ENCODE measurements at places on chromosomes 4 and X.

- no peak for DNase-seq
Observed at GRCh38 chr4:163447481-163447880, 26.1 kb downstream of the TKTL2 start.

DNA sequence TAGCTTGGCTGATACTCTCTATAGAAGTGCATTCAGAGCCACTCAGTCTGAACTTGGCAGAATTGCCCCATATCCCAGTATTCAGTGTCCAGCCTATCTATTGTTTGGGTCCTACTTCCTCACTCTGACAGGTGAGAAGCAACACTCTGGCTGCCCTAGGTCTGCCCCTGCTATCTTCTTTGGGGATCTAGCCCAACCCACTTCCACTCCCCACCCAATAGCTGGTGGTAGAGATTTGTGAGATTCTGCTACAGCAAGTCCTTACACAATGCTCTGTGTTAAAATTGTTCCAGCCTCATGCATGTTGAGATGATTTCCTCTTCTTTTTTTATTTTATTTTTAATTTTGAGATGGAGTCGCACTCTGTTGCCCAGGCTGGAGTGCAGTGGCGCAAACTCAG is 67.6 kb downstream of the TRIM2 start:
- DNase-seq, result no peak

GRCh38 chr4:75169020-75169419 is 236.1 kb downstream of the PARM1 start:
- no peak for DNase-seq

GRCh38 chr4:6876440-6876839 is 33.2 kb upstream of the TBC1D14 start:
- DNase-seq, result no peak

- DNase-seq, result no peak
Observed at GRCh38 chr4:19910861-19911525, 340.7 kb upstream of the SLIT2 start.

DNA sequence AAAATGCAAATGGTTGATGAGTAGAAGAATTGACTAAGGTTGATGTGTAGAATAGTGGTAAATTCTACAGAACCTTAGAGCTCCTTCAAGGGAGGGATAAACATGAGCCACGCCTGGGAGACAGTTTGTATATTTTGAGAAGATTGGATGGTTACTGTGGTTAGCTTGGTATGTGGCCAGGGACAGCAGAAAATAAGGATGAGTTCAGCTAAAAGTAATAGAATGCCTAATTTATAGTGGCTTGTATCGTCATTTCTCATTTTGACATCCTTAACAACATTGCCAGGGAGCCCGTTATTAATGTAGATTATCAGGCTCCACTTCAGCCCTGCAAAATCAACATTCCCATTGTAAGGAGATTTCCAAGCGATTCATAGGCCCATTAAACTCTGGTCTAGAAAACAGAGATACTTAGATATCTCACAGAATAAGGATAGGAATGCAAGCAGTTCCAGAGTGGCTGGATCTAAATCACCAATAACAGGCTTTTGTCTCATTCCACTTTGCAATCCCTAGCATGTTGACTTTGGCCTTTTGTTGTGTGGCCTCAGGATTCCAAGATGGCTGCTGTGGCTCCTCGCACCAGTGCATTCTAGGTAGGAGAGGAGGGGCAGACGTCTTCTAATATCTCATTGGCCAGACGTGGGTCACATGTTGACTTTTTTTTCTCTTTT is 6.4 kb upstream of the PTTG2 start:
- DNase-seq, result no peak

GRCh38 chr4:139817657-139818452 is 152.2 kb downstream of the MGST2 start:
- no peak for DNase-seq

GRCh38 chr4:165133150-165133549 is 20.5 kb upstream of the TMEM192 start:
- DNase-seq, result peak; percentile 30

DNA sequence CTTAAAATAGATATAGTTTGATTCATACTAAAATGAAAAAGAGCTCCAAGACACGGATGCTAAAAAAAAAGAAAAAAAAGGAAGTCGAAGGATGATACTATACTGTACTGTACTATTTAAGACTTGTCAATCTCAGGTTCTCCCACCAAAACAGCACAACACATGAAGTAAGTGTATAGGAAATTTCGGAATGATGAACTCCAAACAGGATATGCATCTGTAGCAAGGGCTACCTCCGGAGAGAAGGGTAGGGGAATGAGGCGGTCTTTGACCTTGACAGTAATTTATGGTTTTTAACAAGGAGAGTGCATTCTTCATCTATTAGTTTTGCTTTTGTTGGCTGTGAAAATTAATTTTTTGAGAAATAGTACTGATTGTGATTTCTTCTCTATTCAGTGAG is 541 bp upstream of the FIP1L1 start:
- DNase-seq, result no peak

DNA sequence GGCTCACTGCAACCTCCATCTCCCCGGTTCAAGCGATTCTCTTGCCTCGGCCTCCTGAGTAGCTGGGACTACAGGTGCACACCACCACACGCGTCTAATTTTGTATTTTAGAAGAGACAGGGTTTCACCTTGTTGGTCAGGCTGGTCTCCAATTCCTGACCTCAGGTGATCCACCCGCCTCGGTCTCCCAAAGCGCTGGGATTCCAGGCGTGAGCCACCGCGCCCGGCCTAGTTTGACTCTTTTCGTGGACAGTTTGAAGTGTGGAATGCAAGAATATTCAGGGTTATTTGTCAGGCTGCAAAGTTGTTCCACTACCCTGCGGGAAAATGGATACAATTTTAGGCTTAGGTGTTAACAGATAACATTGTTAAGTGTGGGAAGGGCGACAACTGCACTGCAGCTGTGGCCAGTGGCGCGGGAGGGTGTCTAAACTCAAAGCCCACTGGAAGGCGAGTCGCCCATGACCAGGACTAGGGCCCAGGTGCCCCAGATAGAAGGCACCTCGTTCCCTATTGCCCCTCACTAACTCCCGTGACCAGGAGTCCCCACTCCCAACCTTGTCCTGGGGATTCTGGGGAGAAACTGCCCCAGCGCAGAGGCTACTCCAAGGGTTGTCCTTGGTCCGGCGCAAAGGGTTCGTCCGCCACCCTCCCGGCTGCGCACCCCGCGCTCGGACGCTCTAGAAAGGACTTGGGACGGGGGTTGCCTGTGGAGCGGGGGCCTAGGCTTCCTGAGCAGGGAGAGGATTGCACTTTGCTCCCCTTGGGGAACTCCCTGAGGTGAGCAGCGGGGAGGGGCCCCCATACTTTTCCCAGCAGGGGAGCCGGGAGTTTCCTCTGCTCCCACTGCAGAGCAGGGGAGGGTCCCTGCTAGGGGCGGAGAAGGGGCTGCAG is 1.1 kb upstream of the CD99 start:
- DNase-seq, result no peak

DNA sequence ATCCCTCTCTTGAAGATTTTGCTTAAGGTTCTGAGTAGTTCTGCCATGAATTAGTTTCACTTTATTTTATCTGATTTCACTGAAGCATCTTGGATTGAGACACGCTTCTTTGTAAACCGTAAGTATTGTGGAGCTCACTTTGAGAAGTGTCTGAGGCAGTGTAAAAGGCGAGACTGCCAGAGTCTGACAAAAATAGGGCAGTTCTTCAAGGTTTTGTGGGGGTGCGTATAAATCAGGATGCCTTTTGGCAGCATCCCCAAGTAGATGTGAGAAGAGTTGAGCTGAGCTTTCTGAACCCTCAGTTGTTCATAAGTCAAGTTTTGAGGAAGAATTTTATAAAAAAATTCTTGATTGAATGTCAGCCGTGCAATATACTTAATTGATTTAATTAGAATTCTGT is 76.3 kb downstream of the RBPJ start:
- DNase-seq, result no peak

DNA sequence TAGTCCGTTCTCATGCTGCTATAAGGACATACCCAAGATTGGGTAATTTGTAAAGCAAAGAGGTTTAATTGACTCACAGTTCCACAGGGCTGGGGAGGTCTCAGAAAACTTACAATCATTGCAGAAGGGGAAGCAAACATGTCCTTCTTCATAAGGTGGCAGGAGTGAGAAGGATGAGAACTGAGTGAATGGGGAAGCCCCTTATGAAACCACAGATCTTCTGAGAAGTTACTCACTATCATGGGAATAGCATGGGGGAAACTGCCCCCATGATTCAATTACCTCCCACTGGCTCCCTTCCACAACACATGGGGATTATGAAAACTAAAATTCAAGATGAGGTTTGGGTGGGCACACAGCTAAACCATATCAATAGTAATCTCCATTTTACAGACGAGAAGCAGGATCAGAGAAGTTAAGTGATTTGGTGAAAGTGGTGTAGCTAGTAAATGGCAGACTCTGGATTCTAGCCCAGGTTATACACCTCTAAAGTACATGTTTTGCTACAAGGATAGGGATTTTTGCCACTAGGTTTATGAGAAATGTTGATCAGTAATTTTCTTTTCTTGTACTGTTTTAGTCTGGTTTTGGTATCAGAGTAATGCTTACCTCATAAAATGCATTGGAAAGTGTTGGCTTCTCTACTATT is 47.3 kb upstream of the C1GALT1C1 start:
- no peak for DNase-seq

- no peak for DNase-seq
Observed at GRCh38 chr4:31007858-31008257, 287.7 kb downstream of the PCDH7 start.

GRCh38 chr4:120809518-120809917 is 113.0 kb downstream of the PRDM5 start:
- no peak for DNase-seq

GRCh38 chrX:104833401-104833800 is 267.4 kb downstream of the IL1RAPL2 start:
- no peak for DNase-seq

GRCh38 chrX:51893931-51894696 is 691 bp downstream of the MAGED1 start:
- DNase-seq, result peak; percentile 41

DNA sequence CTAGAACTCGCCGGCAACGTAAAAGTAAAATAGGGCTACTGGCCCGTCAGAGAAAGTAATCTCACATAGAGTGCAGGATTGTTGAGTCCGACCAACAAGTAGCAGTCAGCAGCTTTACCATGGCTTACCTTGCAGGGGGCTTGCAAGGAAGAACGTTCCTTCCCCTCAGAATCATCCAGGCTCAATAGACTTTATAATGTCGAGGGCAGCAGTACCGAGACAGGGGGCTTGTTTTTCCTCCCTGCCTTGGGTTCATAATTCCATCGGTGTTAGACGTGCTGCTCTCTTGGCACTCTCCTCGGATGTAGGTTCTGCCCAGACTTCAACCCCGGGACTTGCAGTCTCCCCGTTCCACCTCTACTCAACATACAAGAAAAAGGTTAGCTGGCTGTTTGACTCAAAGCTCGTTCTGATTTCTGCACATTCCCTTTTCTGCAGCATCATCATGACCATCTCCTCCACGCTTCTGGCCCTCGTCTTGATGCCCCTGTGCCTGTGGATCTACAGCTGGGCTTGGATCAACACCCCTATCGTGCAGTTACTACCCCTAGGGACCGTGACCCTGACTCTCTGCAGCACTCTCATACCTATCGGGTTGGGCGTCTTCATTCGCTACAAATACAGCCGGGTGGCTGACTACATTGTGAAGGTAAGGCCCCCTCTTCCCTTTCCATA is 1.5 kb downstream of the SLC10A4 start:
- peak; percentile 22 for DNase-seq
